ENCODE measurements at places on chromosomes 13 and 19.

- H3K36me3 ChIP-seq: no peaks in the 10 kb centered on the region
- H3K27ac ChIP-seq: no peak overlapping the region
- no peak overlapping the region for H3K4me3 ChIP-seq
- DNase-seq: no peak
Measured at GRCh38 chr19:17648097-17648660, 40.0 kb downstream of the UNC13A start.

- peak; percentile 42 for DNase-seq
- H3K4me3 ChIP-seq: no peak overlapping the region
- H3K27me3 ChIP-seq: no peaks in the 10 kb centered on the region
- no peak overlapping the region for H3K27ac ChIP-seq
- peaks cover 1% of the 10 kb centered on the region for H3K4me1 ChIP-seq
Measured at GRCh38 chr13:108345016-108345415, 75.5 kb downstream of the TNFSF13B start.

DNA sequence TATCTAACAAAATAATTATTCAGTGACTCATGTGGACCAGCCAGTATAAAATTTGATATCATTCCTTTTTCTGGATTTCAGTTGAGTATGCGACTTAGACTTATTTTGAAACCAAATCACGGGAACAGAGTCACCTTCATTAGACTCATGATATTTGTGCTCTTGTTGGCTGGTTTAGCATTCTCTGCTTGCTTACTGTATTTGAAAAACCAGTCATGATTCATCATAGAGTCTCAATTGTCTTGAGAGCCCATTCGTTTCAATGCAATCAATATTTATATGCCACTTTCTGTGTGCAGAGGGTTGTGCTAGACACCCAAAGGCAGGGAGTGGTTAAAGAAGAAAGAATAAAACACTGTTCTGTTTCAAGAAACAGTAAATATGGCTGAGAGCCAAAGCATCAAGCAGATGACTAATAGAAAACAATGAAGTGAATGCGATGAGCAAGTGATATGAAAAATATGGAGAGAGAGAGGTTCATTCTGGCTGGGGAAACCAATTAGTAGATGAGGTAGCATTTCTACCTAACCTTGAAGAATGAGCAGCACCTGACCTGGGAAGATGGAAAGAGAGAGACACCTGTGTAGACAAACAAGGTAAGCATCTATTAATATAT is 99.6 kb upstream of the MBNL2 start:
- H3K27ac ChIP-seq: no peak overlapping the region
- no peaks in the 10 kb centered on the region for H3K36me3 ChIP-seq
- no peak overlapping the region for H3K4me3 ChIP-seq

DNA sequence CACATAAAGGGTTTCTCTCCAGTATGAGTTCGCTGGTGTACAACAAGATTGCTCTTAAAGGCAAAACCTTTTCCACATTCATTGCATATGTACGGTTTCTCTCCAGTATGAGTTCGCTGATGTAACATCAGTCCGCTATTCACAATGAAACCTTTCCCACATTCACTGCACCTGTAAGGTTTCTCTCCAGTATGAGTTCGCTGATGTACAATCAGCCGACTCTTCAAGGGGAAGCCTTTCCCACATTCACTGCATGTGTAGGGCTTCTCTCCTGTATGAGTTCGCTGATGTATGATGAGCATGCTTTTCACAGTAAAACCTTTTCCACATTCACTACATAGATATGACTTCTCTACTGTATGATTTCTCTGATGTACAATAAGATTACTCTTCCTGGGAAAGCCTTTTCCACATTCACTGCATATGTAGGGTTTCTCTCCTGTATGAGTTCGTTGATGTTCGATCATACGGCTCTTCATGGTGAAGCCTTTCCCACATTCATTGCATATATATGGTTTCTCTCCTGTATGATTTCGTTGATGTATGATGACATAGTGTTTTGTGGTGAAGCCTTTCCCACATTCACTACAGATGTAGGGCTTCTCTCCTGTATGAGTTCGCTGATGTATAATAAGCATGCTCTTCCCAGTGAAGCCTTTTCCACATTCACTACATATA is 6.0 kb upstream of the ZNF614 start:
- no peaks in the 10 kb centered on the region for H3K27me3 ChIP-seq
- H3K36me3 ChIP-seq: peaks cover 6% of the 10 kb centered on the region
- H3K27ac ChIP-seq: no peak overlapping the region
- peak overlapping the region; percentile 37 for H3K4me3 ChIP-seq
- peak; percentile 55 for DNase-seq
- no peaks in the 10 kb centered on the region for H3K4me1 ChIP-seq

DNA sequence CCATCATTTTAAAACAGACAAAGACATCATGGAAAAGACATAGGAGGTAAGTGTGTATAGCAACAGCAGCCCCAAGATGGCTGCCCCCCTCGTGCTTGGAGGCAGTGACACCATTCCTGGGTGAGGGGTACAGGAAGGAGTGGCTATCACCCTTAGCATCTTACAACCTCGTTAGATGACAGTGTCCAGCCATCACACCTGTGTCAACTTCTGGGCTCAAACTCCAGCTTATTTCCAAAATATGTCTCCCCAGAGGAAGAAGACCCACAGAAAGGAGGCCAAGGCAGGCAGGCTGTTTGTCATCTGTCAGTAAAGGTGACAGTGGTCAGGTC is 27.5 kb downstream of the EPS15L1 start:
- no peaks in the 10 kb centered on the region for H3K36me3 ChIP-seq
- peaks cover 4% of the 10 kb centered on the region for H3K4me1 ChIP-seq
- no peak overlapping the region for H3K27ac ChIP-seq
- no peaks in the 10 kb centered on the region for H3K27me3 ChIP-seq
- no peak overlapping the region for H3K4me3 ChIP-seq
- no peak for DNase-seq

GRCh38 chr19:53311044-53311443 is 22.5 kb upstream of the ZNF845 start:
- no peaks in the 10 kb centered on the region for H3K36me3 ChIP-seq
- H3K27ac ChIP-seq: no peak overlapping the region
- H3K4me3 ChIP-seq: no peak overlapping the region
- H3K27me3 ChIP-seq: no peaks in the 10 kb centered on the region
- DNase-seq: no peak

GRCh38 chr19:996051-996838 is 4.0 kb upstream of the GRIN3B start:
- no peak overlapping the region for H3K27ac ChIP-seq
- H3K27me3 ChIP-seq: peaks cover 5% of the 10 kb centered on the region
- H3K4me1 ChIP-seq: no peaks in the 10 kb centered on the region

DNA sequence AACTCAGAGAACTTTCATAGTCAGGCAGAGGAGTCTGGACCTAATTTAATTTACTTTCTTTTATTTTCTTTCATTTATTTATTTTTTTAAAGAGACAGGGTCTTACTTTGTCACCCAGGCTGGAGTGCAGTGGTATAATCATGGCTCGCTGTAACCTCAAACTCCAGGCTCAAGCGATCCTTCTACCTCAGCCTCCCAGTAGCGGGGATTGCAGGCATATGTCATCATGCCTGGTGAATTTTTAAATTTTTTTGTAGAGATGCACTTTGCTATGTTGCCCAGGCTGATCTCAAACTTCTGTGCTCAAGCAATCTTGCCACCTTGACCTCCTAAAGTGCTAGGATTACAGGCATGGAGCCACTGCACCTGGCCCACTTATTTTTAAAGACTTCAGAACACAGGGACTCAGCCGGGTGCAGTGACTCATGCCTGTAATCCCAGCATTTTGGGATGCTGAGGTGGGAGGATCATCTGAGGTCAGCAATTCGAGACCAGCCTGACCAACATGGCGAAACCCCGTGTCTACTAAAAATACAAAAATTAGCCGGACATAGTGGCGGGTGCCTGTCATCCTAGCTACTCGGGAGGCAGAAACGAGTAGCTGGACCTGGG is 50.6 kb downstream of the KLF5 start:
- no peaks in the 10 kb centered on the region for H3K27me3 ChIP-seq
- H3K4me1 ChIP-seq: no peaks in the 10 kb centered on the region
- H3K4me3 ChIP-seq: no peak overlapping the region
- no peak overlapping the region for H3K27ac ChIP-seq
- H3K36me3 ChIP-seq: no peaks in the 10 kb centered on the region

GRCh38 chr13:67117010-67117550 is 113.1 kb downstream of the PCDH9 start:
- no peak overlapping the region for H3K27ac ChIP-seq
- no peaks in the 10 kb centered on the region for H3K36me3 ChIP-seq
- H3K4me3 ChIP-seq: no peak overlapping the region
- H3K4me1 ChIP-seq: no peaks in the 10 kb centered on the region
- no peak for DNase-seq
- no peaks in the 10 kb centered on the region for H3K27me3 ChIP-seq

DNA sequence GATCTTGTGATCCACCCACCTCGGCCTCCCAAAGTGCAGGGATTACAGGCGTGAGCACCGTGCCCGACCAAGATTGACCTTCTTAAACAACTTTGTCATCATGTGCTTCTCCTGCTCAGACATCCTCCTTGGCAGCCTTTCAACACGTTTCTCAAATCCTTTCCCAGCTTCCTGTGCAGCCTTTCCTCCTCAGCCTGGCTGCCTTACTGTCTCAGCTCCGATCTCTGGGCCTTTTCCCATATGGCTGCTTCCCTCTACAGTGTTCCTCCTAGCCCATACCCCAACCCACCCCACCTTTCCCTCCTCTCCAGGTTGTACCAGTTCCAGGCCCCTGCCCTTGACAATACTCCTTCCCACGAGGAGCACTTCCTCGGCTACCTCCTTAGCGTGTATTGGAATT is 7.2 kb downstream of the PHF11 start:
- H3K4me3 ChIP-seq: no peak overlapping the region
- no peaks in the 10 kb centered on the region for H3K36me3 ChIP-seq
- no peaks in the 10 kb centered on the region for H3K27me3 ChIP-seq
- no peak for DNase-seq
- H3K27ac ChIP-seq: no peak overlapping the region

DNA sequence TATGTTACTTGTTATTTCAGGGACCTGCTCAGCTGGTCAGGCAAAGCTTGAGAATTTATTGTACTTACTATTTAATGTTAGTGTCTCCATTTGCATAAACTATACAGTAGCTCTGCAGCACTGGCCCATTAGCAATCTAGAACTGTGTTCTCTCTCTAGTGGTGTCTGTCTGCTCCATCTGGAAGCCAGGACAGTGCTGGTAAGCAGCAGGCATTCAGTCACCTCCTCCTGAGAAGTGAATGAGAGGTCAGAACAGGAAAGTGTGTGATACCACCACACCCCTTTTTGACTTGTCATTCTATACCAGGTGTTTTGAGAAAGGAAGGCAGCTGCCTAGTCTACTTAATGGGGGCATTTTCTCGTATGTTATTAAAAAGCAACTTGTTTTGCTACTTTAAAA is 3.9 kb downstream of the COG3 start:
- no peaks in the 10 kb centered on the region for H3K27me3 ChIP-seq
- H3K27ac ChIP-seq: no peak overlapping the region
- DNase-seq: no peak

DNA sequence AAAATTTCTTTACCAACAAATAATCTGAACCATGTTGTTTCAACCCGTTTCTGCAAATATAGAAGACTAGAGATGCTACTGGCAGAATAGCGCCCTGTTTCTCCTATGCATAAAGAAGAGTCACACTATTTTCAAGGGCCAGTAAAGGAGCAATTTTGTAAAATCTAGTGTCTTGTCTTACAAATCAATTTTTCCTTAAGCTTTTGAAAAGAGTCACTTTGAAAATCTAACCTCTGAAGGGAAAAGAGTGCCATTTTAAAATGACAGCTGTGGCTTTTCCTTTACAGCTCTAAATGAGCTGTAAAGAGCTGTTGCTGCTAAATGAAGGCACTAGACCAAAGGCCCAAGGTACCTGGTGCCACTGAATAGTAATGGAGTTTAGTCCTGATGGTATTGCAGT is 16.9 kb upstream of the GTF2F2 start:
- no peaks in the 10 kb centered on the region for H3K27me3 ChIP-seq
- no peaks in the 10 kb centered on the region for H3K36me3 ChIP-seq
- no peak for DNase-seq

- no peaks in the 10 kb centered on the region for H3K27me3 ChIP-seq
- no peaks in the 10 kb centered on the region for H3K36me3 ChIP-seq
- H3K4me3 ChIP-seq: no peak within 1 kb of the TSS
Measured at GRCh38 chr13:23570099-23570920, at the start of gene TNFRSF19. Gene TNFRSF19, plus strand, starts transcription at chr13:23570412. Its CDS starts 19,772 bp downstream, at chr13:23590184.

DNA sequence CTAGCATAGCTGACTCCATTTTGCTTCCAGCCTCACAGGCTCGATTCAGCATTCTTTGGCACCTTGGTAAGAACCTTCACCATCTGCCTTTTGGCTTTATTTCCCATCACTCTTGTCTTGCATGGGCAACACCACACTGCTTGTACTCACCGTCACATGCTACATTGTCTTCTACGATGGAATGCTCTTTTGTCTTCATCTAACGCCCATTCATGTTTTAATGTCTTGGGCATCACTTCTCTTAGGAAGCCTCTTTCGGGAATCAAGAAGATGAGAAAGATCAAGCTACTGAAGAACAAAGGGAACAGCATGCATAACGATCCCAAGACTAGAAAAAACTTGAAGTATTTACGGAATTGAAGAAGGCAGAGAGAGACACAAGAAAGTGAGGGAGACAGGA is 5.7 kb upstream of the RPL21 start:
- no peaks in the 10 kb centered on the region for H3K27me3 ChIP-seq
- no peak overlapping the region for H3K27ac ChIP-seq
- H3K4me3 ChIP-seq: no peak overlapping the region
- no peaks in the 10 kb centered on the region for H3K4me1 ChIP-seq
- no peak for DNase-seq

DNA sequence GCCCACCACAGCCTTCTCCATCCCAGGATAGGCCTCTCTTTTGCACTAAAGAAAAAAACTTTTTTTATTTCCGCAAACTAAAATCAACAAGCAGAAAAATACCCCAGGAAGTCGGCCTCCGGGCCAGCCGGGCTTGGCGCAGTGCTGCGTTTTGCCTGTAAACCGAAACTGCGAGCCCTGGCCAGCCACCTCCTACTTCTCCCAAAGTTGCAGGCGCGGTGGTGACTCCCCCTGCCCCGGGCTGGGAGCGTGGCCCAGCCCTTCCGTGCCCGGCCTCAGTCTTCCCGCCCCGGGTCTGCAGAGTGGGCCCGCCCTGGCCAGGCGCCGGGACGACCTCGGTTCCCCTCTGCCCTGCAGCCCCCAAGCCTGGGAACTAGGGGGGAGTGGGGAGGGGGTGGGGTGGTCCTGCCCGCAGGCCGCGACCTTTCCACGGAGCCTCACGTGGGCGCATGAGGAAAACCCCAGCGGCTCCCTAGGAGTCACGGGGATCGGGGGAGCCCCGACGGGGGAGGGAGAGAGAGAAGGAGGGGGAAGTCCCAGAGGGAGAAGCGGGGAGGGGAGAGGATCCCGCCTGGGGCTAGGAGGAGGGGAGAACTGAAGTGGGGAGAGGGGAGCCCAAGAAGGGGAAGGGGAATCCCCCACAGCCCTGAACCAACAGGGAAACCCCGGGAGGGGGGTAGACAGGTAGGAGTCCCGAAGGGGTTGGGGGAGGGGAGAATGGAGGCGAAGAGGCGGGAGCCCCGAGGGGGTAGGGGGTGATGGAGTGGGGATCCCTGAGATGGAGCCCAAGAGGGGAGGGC is 3.0 kb downstream of the GADD45B start:
- no peaks in the 10 kb centered on the region for H3K36me3 ChIP-seq
- no peaks in the 10 kb centered on the region for H3K4me1 ChIP-seq
- H3K27me3 ChIP-seq: no peaks in the 10 kb centered on the region
- peak overlapping the region; percentile 65 for H3K4me3 ChIP-seq
- peak; percentile 93 for DNase-seq
- H3K27ac ChIP-seq: peak overlapping the region; percentile 18

Data from mesendoderm (in vitro differentiated cells).